ENCODE measurements at places on chromosomes 6 and 20.
A peak's percentile ranks its signal among the peaks of the same experiment; 100 is the strongest.

DNA sequence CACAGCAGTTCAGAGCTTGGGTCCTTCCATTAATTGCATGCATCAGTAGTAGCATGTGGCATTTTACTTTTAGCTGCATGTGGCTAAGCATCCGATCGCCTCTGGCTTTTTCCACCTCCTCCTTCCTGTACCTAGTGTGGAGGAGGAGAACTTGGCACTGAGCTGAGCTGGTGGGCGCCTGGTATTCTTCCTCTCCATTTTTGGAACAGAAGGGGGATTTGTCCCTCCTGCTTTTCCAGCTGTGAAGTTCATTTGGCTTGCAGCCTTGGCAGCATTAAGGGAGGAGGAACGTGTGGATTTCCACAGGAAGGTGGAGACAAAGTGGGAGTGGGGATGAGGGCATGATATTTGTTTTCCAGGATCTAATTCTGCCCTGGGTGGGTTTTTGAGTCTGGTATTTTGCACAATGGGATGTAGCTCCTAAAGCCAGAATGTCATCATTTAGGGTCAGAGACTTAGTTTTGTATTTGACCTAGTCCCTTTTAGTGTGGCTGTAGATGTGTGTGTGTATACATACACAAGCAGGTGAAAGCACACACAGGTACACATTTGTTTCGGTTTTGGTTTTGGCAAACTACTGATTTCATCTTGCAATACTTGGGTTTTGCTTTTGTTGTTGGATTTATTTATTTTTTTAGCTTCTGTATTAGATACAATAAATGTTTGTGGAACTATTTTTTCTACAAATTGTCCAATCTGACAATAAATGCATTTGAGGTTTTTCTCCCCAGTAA lies 90.0 kb downstream of the SASH1 start:
- peak; percentile 55 for ATAC-seq

DNA sequence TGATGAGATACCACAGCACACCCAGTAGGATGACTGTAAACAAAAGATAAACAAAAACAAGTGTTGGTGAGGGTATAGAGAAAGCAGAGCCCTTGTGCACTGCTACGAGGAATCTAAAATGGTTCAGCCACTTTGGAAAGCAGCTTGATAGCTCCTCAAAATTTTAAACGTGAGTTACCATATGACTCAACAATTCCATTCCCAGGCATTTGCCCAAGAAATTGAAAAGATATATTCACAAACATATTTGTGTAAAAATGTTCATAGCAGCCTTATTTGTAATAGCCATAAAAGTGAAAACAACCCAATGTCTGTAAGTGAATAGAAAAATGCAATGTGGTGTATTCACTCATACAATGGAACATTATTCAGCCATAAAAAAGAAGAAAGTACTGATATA lies 141.0 kb upstream of the BTBD3 start:
- no peak for ATAC-seq

DNA sequence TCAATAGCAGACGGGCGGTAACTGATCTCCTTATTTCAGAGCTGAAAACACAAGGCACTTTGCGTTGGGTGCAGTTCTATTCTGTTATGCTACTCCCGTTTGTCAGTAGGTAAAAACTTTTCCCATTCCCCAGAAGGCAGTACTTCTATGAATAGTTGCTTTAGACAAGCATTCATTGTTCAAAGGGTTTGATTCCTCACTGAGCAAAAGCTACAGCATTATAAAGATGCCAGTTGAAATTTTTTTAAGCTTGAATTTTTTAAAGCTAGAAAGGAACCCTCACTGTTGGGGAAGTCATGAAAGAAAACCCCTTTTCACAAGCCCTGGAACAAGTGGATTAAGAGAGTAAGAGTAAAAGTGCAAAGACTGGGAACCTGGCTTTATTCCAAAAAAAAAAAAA lies 42.3 kb downstream of the FUT9 start:
- no peak for ATAC-seq

DNA sequence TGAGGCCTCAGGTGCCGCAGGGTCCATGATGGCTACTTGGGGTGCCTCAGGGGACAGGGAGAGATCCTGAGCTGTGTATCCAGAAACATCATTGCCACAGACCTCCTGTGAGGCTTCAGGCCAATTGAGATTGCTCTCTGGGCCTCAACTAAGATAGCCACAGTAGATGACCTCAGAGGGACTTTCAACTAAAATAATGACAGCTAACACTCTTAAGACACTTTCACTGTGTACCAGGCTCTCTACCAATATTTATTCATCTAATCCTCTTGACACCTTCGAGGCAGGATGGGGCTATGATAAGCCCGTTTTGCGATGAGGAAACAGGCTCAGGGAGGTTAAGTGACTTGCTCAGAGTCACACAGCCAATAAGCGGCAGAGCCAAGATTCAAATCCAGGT lies 10.7 kb downstream of the RIMS4 start:
- no peak for ATAC-seq

- ATAC-seq: no peak
Measured at GRCh38 chr6:31794866-31795615, 511 bp downstream of the VARS1 start.

DNA sequence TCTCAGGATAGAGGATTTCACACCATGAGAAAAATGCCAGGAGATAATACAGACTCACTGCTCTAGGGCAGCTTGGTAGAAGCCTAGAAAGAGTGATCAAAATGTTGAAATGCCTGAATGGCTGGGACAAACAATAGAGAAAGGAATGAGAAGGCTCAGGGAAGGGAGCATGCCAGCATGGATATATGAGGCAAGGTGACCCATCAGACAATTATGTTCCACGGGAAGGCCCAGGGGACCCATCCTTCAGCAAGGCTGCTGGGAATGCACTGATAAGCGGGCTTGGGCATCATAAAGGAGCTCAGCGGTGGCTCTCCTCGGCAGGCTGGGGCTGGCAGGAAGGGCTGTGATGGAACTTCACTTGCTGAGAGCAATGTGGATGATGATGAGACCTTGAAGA lies 12.2 kb downstream of the HEBP2 start:
- ATAC-seq: no peak
